GM23338 (cell line): ENCODE measurements at places on chromosomes 4 and X.
A peak's percentile ranks its signal among the peaks of the same experiment; 100 is the strongest.

GRCh38 chrX:100973411-100973810, 3.9 kb downstream of the ARL13A start:
- DNase-seq, result no peak

GRCh38 chrX:119692191-119693039, 553 bp downstream of the SEPTIN6 start:
- no peak for DNase-seq

GRCh38 chr4:82905205-82905604, 4.7 kb downstream of the THAP9 start:
- no peak for DNase-seq

GRCh38 chr4:169340834-169341233, 70.1 kb upstream of the SH3RF1 start:
- DNase-seq, result no peak

DNA sequence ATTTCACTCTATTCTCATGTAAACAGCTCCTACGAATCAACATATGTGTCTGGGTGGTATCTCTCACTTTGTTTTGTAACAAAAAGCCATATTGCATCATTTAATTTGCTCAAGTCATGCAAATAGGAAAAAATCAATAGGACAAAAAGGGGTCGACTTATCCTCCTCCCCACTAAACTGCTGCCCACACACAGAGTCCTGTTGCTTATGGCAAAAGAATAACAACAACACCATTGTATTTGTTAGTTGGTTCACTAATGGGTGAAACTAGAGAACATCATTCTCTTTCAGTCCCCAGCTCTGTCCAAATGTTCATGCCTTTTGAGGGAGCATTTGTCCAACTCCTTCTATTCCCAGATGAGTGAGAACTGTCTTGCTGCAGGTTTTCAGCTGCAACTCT, 2.1 kb downstream of the HHIP start:
- peak; percentile 42 for DNase-seq
